ENCODE measurements at places on chromosomes 4 and X.

DNA sequence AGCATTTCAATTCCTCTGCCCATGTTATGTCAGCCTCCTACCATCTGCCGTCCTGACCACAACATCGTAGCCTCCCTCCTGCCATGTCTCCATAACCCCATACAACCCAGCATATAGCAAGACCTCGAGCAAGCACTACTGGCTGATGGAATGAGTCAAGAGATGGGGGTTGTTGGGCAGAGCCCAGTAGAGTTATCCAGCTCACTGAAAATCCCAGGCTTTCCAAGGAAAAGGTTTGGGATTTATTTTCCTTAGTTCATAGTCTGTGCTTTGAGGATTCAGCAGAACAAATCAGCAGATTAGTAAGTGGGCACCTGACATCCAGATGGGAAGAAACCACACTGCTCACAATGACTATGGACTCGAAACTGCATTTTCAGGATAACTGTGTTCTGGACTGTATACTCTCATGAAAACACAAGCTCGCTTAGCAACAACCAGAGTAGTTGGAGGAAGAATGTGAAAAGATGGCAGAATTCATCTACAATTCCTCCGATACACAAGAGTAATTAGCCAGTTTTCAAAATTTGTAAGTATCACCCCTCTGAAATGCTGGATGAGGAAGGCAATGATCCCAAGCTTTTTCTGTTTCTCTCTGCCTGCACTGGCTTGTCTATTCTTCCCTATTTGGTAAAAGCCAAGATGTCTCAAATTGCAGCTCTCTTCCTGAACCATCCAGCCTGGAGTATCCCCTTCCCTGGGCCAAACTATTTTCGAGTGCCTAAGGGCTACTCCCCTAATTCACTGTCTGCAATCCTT lies 186.2 kb upstream of the TBL1X start:
- DNase-seq, result no peak

DNA sequence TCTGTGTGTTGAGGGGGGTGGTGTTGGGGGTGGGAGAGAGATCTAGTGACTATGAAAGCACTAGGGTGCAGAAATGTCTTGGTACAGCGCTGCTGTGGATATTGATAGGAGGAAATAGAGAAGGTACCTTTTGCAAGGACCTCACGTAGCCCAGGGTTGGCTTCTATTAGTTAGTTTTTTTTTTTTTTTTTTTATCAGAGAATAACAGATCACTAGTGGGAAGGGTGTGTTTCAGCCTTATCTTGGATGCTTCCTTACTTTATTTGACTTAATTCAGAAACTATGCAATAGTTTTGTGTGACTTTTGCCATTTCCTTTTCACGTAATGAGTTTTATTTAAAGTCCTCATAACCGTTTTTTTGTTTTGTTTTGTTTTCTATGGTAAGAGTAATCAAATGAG lies 16.4 kb upstream of the PGRMC2 start:
- DNase-seq, result no peak

- DNase-seq, result no peak
Observed at GRCh38 chr4:87584222-87584908, 24.0 kb upstream of the DSPP start.

GRCh38 chrX:136643243-136643642 lies 4.7 kb upstream of the CD40LG start:
- DNase-seq, result no peak

DNA sequence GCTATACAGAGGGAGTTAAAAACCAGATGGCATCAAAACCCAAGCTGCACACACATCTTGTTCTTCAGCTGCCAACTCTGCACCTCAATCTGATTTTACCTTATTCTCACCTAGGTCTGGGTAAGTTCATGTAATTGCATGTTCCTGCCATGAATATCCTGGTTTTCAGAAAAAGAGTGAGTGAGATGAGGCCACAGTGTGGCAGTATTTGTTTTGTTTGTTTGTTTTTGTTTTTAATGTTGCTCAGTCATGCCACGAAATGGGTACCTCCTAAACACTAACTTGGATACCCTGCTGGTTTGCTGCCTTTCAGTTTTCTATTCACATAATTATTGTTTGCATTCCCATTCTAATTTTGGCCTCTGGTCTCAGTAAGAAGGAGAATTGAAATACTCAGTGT lies 22.5 kb downstream of the TMEM164 start:
- DNase-seq, result no peak

DNA sequence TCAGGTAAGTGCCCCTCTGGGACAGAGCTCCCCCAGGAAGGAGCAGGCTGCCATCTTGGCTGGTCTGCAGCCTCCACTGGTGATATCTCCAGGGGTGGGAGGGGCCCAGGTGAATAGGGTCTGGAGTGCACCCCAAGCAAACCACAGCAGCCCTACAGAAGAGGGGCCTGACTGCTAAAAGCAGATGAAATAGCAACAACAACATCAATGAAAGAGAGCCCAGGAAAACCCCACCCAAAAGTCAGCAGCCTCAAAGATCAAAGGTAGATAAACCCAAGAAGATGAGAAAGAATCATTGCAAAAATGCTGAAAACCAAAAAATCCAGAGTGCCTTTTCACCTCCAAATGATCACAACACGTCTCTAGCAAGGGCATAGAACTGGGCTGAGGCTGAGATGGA lies 92.5 kb upstream of the PAGE3 start:
- DNase-seq, result no peak

Data from stimulated activated CD4-positive, alpha-beta T cell treated with anti-CD3 and anti-CD28 coated beads, Interleukin-15, amount 100 ng/mL, for 1 hour (primary cell).